Sigmoid colon (tissue), 7 donors: ENCODE measurements at places on chromosomes 12 and 14. TPM values are rescaled to one million over a fixed set of nuclear protein-coding genes. Genes with fewer than 3 reads are reported as not detected.

LRP1-AS gene
- not detected for total RNA-seq

CLEC1A gene
- 1.1 TPM for total RNA-seq

GRCh38 chr12:52698651-52699340 lies 4.5 kb downstream of the KRT77 start:
- H3K27me3 ChIP-seq, result no peaks in the 10 kb centered on the region
- DNase-seq, result no peak
- H3K27ac ChIP-seq, result no peak overlapping the region
- no peaks in the 10 kb centered on the region for H3K36me3 ChIP-seq
- H3K4me1 ChIP-seq, result no peaks in the 10 kb centered on the region

DNA sequence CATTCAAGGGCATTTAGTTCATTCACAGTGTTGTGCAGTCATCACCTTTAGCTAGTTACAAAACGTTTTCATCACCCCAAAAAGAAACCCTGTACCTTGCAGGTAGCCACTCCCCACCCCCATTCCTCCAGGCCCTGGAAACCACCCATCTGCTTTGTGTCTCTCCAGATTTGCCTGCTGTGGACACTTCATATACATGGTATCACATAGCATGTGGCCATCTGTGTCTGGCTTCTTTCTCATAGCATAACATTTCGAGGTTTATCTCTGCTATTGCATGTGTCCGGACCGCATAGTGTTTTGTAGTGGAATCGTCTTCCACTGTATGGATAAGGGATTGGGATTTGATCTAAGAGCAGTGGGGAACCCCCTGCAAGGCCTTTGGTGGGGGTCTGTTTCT lies 143.1 kb downstream of the AACS start:
- H3K4me1 ChIP-seq, result no peaks in the 10 kb centered on the region
- DNase-seq, result no peak
- no peak overlapping the region for H3K27ac ChIP-seq
- peaks cover 14% of the 10 kb centered on the region for H3K27me3 ChIP-seq
- no peak overlapping the region for H3K4me3 ChIP-seq

NAA25 gene
- 23.2 TPM for total RNA-seq

GPRC5A gene
- 11.4 TPM for total RNA-seq

- H3K4me1 ChIP-seq, result no peaks in the 10 kb centered on the region
- peaks cover 22% of the 10 kb centered on the region for H3K36me3 ChIP-seq
- DNase-seq, result no peak
- no peaks in the 10 kb centered on the region for H3K27me3 ChIP-seq
Observed at GRCh38 chr12:98606359-98606988, 13.0 kb downstream of the SLC25A3 start.
